ENCODE measurements at places on chromosomes 7 and 10.

- H3K27me3 ChIP-seq, result no peaks in the 10 kb centered on the region
- H3K4me1 ChIP-seq, result no peaks in the 10 kb centered on the region
- no peak for DNase-seq
- no peak overlapping the region for H3K4me3 ChIP-seq
- no peaks in the 10 kb centered on the region for H3K36me3 ChIP-seq
These were observed 31.9 kb downstream of the ANKRD26 start for GRCh38 chr10:27068217-27068891.

- DNase-seq, result no peak
- H3K4me1 ChIP-seq, result peaks cover 10% of the 10 kb centered on the region
- H3K4me3 ChIP-seq, result no peak overlapping the region
- no peak overlapping the region for H3K27ac ChIP-seq
These were observed 2.7 kb downstream of the STK17A start for GRCh38 chr7:43585562-43585961.

- no peaks in the 10 kb centered on the region for H3K4me1 ChIP-seq
- H3K27me3 ChIP-seq, result no peaks in the 10 kb centered on the region
- DNase-seq, result no peak
- no peak overlapping the region for H3K4me3 ChIP-seq
- no peak overlapping the region for H3K27ac ChIP-seq
These were observed 101.2 kb upstream of the WDR11 start for GRCh38 chr10:120749856-120750566.

DNA sequence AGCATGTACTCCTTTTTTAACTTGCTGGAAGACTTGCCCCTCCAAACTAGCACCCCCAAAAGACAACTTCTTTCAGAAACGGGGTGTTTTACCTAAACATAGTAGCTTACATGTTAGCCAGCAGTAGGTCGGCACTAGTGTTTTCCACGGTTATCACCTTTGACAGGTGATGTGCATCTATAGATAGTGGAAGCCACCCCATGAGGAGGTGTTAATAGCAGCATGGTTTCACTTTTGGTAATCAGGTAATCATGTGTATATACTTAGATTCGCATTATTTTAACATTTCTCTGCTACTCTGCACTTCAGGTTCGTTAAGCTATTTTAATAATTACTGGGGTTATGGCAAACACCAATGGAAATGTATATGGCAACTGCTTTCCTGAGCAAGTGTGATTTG lies 17.6 kb downstream of the SRI start:
- peaks cover 18% of the 10 kb centered on the region for H3K36me3 ChIP-seq
- no peak for DNase-seq
- H3K4me1 ChIP-seq, result peaks cover 29% of the 10 kb centered on the region
- H3K27me3 ChIP-seq, result no peaks in the 10 kb centered on the region
- H3K4me3 ChIP-seq, result no peak overlapping the region

All from GM23338 (cell line).